ENCODE measurements at places on chromosomes 2 and 18.
A peak's percentile ranks its signal among the peaks of the same experiment; 100 is the strongest.

DNA sequence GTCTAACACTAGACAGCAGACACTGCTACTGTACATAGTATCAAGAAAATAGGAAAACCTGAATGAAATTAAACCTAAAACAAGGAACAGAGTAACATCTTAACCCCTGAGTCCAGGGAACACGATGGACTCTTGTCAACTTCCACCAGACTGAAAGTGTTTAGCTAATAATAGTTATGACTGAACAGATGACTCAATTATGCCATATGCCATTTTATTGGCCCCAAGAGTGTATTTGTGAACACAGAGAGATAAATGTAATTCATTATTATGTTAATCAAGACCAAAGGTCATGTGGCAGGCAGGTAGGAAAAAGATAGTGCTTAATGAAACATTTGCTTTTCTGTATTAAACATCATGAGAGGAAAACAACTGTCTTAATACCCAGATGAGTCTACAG, 58.0 kb downstream of the NYAP2 start:
- no peak for DNase-seq

DNA sequence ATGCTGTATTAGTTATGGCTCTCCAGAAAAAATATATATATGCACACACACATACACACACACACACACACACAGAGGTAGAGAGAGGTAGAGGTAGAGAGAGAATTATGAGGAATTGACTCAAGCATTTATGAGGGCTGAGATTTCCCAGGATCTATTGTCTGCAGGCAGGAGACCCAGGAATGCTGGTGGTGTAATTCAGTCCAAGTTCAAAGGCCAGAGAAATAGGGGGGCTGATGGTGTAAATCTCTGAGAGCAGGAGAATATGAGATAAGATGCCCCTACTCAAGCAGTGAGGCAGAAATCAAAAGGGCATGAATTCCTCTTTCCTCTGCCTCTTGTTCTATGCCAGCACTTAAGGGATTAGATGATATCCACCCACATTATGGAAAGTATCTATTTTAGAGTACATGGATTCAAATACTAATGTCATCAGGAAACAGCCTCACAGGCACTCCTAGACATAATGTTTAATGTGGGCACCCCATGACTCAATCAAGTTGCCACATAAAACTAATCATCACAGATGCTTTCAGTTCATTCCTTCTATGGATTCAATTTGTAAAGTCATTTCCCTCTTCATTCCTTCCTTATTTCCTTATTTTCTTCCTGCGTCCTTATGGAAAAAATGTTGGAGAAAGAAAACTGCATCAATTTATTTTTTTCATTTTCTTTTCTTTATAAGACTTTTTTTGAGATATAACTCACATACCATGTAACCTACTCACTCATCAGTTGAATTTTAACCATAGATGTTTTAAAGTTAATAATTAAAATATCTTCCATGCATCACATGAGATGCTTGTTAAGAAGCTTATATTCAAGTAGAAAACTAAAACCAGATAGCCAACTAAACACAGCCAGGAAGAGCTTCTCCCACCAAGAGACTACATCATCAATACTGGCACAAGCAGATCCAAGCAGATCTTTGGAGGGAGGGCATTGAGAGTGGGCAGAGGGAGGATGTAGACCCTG, 406.2 kb downstream of the MBD2 start:
- DNase-seq = no peak

DNA sequence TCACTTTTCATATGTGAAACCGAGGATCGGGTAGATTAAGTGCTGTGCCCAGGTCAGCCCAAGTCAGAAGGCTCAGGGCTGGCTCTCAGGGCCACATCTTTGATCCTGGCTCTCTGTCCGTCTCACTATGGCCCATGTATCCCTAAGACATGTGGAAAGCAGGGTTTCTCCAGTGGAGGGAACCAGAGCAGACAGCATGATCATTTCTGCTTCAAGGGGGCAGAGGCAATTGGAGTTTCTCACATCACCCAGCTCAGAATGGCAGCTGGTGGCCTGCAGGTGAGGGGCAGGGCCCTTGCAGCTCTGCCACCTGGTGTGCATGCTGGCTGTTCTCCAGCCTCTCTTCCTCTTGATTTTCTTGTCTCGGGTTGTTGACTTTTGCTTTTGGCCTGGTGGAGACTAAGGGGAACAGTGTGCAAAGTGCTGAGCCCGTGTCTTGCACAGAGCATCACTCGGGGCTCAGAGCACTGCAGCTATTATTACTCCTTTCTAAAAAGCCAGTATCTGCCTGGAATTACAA, 27.0 kb downstream of the LDLRAD4 start:
- no peak for DNase-seq

- no peak for DNase-seq
Measured at GRCh38 chr2:34736482-34736881, 1137.4 kb upstream of the FAM98A start.

DNA sequence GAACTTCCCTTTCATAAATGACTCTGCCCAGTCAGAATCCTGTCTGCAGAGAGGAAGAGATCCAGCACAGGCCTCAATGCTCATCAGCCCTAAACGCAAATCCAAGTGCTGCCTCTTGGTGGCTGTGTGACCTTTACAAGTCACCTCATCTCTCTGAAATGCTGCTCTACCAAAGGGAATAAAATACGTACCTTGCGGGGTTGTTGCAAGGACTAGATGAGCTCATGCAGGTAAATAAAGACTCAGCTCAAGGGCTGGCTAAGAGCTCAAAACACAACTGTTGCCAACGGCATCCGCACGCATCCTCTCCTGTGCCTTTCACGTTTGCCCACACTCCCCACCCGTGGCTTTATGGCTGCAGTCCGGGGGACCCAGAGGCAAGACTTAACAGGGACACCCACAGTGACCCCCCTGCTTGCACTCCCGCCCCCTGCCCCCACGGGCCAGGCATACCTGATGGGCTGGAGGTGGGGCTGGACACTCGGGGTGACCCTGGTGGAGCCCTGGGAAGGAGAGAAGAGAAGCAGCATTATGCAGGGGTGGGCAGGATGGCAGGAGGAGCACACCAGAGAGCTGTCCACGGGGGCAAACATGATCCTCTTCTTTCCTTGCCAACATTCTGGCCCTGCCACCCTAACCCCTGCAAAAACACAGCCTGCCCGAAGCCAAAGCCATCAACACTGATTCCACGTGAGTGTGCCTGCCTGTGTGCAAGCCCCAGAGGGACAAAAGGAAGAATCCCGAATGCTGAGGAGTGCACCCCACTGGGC, 102.6 kb downstream of the TNS1 start:
- no peak for DNase-seq

- peak; percentile 72 for DNase-seq
Measured at GRCh38 chr2:38765149-38765548, 12.9 kb upstream of the GEMIN6 start.

- no peak for DNase-seq
Measured at GRCh38 chr2:22485486-22485885, 899.5 kb upstream of the KLHL29 start.

GRCh38 chr2:9973690-9974089, 22.2 kb downstream of the GRHL1 start:
- no peak for DNase-seq

All from fibroblast of skin of back (primary cell).